Breast epithelium (tissue), 4 donors: ENCODE measurements at places on chromosomes 16 and 17.
A peak's percentile ranks its signal among the peaks of the same experiment; 100 is the strongest.

DNA sequence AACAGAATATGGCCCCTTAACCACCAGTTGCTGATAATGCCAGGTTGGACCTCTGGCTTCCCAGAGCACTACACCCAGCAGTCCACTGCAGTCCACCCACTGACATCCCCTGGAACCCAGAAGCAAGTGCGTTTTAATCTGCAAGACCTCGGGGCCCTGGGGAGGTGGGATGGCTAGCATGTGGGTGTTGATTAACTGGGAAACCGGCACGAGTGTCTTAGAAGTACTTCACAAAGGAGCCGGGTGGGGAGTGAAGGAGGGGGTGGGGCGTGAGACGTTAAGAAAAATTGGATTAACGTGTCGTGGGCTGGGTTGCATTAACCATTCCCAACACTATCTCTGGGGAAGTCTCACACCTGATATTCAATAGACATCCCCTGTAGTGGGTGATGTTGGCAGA, 6.1 kb upstream of the HIC1 start:
- peak overlapping the region; percentile 84 for H3K27ac ChIP-seq
- H3K4me3 ChIP-seq: no peak overlapping the region

GRCh38 chr16:68844211-68844564, 857 bp downstream of the TANGO6 start:
- peak overlapping the region; percentile 94 for H3K4me3 ChIP-seq
- H3K36me3 ChIP-seq: no peaks in the 10 kb centered on the region
- H3K27me3 ChIP-seq: no peaks in the 10 kb centered on the region
- DNase-seq: no peak

DNA sequence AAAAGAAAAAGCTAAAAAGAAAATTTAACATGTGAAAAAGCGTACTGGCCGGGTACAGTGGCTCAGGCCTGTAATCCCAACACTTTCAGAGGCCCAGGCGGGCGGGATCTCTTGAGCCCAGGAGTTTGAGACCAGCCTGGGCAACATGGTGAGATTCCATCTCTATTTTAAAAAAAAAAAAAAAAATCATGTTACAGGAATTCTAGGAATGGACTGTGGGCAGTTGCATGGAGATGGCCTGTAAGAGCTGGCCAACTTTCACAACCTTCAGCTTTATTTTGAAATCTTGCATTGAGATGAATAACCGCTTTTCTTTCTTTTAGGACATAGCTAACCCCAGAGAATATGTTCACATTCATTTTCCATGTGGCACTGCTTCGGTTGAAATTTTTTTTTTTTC, 8.2 kb upstream of the CIAO3 start:
- H3K4me1 ChIP-seq: no peaks in the 10 kb centered on the region

DNA sequence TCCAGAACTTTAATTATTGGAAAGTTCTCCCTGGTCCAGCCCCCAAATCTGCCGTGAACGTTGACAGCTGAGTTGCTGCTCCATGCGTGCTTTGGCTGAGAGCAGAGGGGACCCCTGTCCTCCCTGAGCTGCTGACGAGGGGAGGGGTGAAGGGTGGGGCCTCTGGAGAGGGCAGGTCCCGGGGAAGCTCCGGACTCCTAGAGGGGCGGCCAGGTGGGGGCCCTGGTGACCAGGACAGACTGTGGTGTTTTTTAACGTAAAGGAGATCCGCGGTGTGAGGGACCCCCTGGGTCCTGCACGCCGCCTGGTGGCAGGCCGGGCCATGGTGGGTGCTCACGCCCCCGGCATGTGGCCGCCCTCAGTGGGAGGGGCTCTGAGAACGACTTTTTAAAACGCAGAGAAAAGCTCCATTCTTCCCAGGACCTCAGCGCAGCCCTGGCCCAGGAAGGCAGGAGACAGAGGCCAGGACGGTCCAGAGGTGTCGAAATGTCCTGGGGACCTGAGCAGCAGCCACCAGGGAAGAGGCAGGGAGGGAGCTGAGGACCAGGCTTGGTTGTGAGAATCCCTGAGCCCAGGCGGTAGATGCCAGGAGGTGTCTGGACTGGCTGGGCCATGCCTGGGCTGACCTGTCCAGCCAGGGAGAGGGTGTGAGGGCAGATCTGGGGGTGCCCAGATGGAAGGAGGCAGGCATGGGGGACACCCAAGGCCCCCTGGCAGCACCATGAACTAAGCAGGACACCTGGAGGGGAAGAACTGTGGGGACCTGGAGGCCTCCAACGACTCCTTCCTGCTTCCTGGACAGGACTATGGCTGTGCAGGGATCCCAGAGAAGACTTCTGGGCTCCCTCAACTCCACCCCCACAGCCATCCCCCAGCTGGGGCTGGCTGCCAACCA, at the start of gene MC1R:
Gene MC1R (plus strand): TSS at position 410 of the 895 bp plus-strand sequence. CDS start 397 bp downstream, at position 807.
- H3K4me3 ChIP-seq: peak within 1 kb of the TSS; percentile 41
- H3K27me3 ChIP-seq: peaks cover 7% of the 10 kb centered on the region
- no peak for DNase-seq
- no peaks in the 10 kb centered on the region for H3K36me3 ChIP-seq

- H3K36me3 ChIP-seq: no peaks in the 10 kb centered on the region
- no peak for DNase-seq
- no peaks in the 10 kb centered on the region for H3K4me1 ChIP-seq
- H3K4me3 ChIP-seq: no peak overlapping the region
These were observed 88.7 kb downstream of the HS3ST3A1 start for GRCh38 chr17:13513039-13513405.

DNA sequence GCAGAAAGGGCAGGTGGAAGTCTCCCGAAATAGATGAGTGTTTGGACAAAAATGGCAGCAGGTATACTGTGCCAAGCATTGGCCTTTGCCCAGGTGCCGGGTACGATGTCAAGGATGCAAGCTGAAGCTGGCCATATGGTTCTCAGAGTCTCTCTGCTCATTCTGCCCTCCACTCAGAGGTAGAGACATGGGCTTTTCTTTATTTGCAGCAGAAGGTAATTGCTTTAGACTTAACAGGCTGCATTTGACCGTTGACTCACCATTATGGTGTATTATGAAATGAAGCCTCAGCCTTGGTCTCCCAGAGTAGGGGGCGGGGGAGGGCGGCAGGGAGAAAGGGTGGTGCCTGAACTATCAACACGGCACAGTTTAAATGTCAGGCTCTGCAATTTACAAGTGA, 969.1 kb upstream of the EEF2KMT start:
- H3K27me3 ChIP-seq: no peaks in the 10 kb centered on the region
- no peaks in the 10 kb centered on the region for H3K36me3 ChIP-seq
- no peak overlapping the region for H3K4me3 ChIP-seq
- H3K4me1 ChIP-seq: no peaks in the 10 kb centered on the region
- DNase-seq: no peak

DNA sequence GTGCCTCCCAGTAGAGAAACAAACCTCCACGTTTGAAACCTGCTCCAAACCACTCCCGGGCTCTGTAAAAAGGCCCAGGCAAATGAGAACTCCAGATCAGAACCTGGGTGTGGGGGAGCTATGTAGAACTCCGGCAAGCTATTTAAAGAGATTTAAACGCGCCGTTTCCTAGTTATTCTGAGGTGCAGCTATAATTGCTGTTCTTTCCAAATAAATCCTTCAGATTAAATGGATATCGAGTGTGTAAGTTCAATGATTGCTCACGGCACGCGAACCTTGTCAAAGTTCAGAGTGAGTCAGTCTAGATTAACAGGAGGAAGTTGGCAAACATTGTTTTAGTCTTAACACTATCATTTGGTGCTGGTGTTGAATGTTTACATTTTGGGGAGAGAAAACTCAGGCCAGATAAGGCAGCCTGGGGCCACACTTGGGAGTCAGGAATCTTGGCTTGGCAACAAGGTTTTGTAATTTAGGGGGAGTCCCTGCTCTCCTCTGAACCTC, 92.9 kb upstream of the SALL1 start:
- H3K36me3 ChIP-seq: no peaks in the 10 kb centered on the region
- DNase-seq: no peak
- H3K4me3 ChIP-seq: no peak overlapping the region
- no peaks in the 10 kb centered on the region for H3K27me3 ChIP-seq
- H3K4me1 ChIP-seq: no peaks in the 10 kb centered on the region
- no peak overlapping the region for H3K27ac ChIP-seq

- H3K4me1 ChIP-seq: no peaks in the 10 kb centered on the region
These were observed 129.9 kb downstream of the RAP1GAP2 start for GRCh38 chr17:2926019-2926650.

GRCh38 chr16:10566613-10567012, 13.8 kb downstream of the EMP2 start:
- H3K27ac ChIP-seq: no peak overlapping the region
- no peaks in the 10 kb centered on the region for H3K4me1 ChIP-seq
- no peak overlapping the region for H3K4me3 ChIP-seq
- DNase-seq: no peak
- no peaks in the 10 kb centered on the region for H3K27me3 ChIP-seq

DNA sequence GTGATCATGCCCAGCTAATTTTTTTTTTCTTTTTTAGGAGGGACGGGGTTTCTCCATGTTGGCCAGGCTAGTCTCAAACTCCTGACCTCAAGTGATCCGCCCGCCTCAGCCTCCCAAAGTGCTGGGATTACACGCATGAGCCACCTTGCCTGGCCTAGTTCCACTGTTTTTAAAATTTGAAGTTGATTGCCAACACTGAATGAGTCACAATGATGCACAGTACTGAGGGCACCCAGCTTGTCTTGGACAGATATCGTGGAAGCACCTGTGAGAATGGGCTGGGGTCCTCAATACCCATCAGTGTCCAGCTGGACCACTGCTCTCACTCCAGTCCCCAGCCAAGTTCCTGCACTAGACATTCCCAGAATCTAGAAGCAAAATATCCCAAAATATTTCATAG, 2.5 kb downstream of the KNOP1 start:
- no peak for DNase-seq
- H3K4me1 ChIP-seq: peaks cover 24% of the 10 kb centered on the region
- no peaks in the 10 kb centered on the region for H3K36me3 ChIP-seq
- no peak overlapping the region for H3K27ac ChIP-seq

DNA sequence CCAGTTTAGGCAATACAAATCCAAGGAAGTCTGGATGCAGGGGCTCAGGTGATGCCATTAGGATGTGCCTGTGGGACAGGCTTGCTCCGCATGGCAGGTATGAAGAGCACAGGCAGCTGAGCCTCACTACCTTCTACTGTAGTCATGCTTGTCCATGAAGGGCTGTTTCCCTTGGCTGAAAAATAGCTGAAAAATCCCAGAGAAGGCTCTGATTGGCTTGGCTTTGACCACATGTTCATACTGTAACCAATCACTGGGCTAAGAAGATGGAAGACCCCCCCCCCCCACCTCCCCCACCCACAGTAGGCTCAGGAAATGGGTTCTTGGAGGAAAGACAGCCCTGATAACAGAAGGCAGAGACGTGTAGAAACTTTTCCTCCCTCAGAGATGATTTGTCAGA, 66.5 kb upstream of the LGALS9 start:
- H3K4me3 ChIP-seq: no peak overlapping the region
- no peak overlapping the region for H3K27ac ChIP-seq
- no peaks in the 10 kb centered on the region for H3K27me3 ChIP-seq
- no peaks in the 10 kb centered on the region for H3K36me3 ChIP-seq
- no peak for DNase-seq

GRCh38 chr17:9676820-9677310, 31.5 kb downstream of the USP43 start:
- no peaks in the 10 kb centered on the region for H3K27me3 ChIP-seq
- H3K4me3 ChIP-seq: no peak overlapping the region
- no peaks in the 10 kb centered on the region for H3K4me1 ChIP-seq
- no peaks in the 10 kb centered on the region for H3K36me3 ChIP-seq

GRCh38 chr17:47898241-47898640, 2.2 kb downstream of the SP2 start:
- H3K4me1 ChIP-seq: peaks cover 31% of the 10 kb centered on the region
- no peak for DNase-seq
- no peak overlapping the region for H3K4me3 ChIP-seq
- no peaks in the 10 kb centered on the region for H3K27me3 ChIP-seq

GRCh38 chr16:6753553-6753952, 579.1 kb upstream of the RBFOX1 start:
- no peak overlapping the region for H3K27ac ChIP-seq
- H3K27me3 ChIP-seq: no peaks in the 10 kb centered on the region
- DNase-seq: no peak
- no peaks in the 10 kb centered on the region for H3K36me3 ChIP-seq

- no peaks in the 10 kb centered on the region for H3K4me1 ChIP-seq
- H3K36me3 ChIP-seq: no peaks in the 10 kb centered on the region
- H3K27ac ChIP-seq: no peak overlapping the region
- no peak for DNase-seq
These were observed 257.6 kb upstream of the SDK2 start for GRCh38 chr17:73901661-73902415.

DNA sequence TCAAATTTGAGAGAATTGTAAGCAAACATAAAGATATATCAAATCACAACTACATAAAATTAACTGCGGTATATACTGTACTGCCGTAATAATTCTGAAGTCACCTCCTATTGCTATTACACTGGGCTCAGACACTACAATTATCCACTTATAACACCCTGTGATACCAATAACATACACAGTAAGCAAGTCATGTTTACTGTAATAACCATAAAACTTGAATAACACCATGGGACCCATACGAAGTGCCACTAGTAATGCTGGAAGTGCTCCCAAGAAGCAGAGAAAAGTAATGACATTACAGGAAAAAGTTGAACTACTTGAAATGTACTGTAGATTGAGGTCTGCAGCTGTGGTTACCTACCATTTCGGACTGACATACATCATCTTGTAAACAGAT, 24.0 kb downstream of the CMC2 start:
- H3K27me3 ChIP-seq: no peaks in the 10 kb centered on the region
- DNase-seq: no peak
- no peaks in the 10 kb centered on the region for H3K4me1 ChIP-seq
- no peak overlapping the region for H3K4me3 ChIP-seq

- H3K36me3 ChIP-seq: no peaks in the 10 kb centered on the region
- no peak overlapping the region for H3K4me3 ChIP-seq
- no peak overlapping the region for H3K27ac ChIP-seq
- H3K27me3 ChIP-seq: no peaks in the 10 kb centered on the region
- H3K4me1 ChIP-seq: no peaks in the 10 kb centered on the region
These were observed 7.4 kb downstream of the GIP start for GRCh38 chr17:48960834-48961515.
